Hepatocyte (in vitro differentiated cells): ENCODE measurements at places on chromosomes 1 and 21. TPM values are rescaled to one million over a fixed set of nuclear protein-coding genes. Genes with fewer than 3 reads are reported as not detected.

The TRPM2 gene
- 0.25 TPM in 1 of 2 replicates, not detected in the other for polyA plus RNA-seq

The TLCD4 gene
- 9.7 and 12.2 TPM in 2 replicates for polyA plus RNA-seq

The FRRS1 gene
- polyA plus RNA-seq, result 1.0 and 1.5 TPM in 2 replicates

The AMPD1 gene
- polyA plus RNA-seq, result not detected in 2 replicates

The USP33 gene
- polyA plus RNA-seq, result 36.3 and 37.2 TPM in 2 replicates

The DNAJC28 gene
- polyA plus RNA-seq, result 1.2 and 2.0 TPM in 2 replicates

The CD1E gene
- polyA plus RNA-seq, result not detected in 2 replicates

The LEFTY1 gene
- 3.9 and 4.5 TPM in 2 replicates for polyA plus RNA-seq

The AKT3 gene
- polyA plus RNA-seq, result 2.7 and 3.5 TPM in 2 replicates

The GSTM5 gene
- 1.2 and 1.6 TPM in 2 replicates for polyA plus RNA-seq

The AVPR1B gene
- polyA plus RNA-seq, result not detected in 2 replicates

The DONSON gene
- polyA plus RNA-seq, result 17.1 and 23.2 TPM in 2 replicates

GRCh38 chr1:224632921-224633321 is 16.8 kb downstream of the CNIH3 start:
- DNase-seq, result no peak

DNA sequence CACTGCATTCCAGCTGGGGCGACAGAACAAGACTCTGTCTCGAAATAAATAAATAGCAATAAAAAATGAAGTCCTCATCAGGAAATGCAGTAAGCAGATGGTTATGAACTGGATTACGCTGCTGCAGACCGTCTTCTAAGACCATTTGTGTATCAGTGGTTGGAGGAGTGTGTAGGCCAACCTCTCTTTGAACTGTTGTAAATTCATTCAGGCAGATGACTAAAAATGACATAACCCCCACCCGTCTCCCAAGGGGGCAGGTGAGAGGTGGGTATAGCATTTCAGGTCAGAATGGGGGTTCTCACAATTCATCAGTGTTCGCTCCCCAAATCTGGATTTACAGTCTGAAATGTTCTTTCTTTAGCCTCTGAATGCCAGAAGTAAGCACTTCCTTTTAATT is 177.3 kb downstream of the KIF26B start:
- no peak for DNase-seq

DNA sequence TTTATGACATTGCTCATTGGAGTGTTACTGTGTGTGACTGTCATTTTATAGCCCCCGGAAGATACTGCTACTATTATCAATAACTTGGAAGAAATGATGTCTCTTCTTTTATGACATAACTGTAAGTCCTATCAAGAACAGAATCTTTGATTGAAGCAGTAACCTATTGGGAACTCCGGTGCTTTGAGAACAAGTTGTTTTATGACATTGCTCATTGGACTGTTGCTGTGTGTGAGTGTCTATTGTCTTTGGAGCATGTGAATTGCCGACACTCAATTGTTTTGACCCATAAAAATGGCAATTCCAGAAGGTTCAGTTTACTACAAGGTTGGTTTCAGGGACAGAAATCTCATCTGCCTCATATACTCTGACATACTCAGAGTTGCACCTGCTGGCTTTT is 8.0 kb downstream of the KCNK1 start:
- DNase-seq, result no peak

- peak; percentile 69 for DNase-seq
These were observed 48.4 kb downstream of the CAPZB start for GRCh38 chr1:19436716-19437476.

DNA sequence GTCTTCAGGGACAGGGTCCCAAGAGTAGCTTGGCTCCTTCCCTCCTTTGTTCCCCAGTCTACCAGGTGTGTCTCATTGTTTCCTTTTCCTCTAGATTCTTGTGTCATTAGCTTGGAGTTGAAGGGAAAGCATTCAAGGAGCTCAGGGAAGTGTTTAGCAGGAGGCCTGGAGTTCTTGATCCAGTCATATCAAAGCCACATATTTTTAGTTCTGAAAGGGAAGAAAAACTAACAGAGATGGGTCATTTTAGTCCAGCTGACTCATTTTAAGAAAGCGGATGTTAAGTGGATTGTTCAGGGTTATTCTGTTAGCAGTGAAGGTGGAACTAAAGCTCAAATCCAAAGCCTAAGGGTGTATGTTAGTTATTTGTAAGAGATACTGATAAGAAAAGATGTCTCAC is 721 bp downstream of the C1orf54 start:
- no peak for DNase-seq

DNA sequence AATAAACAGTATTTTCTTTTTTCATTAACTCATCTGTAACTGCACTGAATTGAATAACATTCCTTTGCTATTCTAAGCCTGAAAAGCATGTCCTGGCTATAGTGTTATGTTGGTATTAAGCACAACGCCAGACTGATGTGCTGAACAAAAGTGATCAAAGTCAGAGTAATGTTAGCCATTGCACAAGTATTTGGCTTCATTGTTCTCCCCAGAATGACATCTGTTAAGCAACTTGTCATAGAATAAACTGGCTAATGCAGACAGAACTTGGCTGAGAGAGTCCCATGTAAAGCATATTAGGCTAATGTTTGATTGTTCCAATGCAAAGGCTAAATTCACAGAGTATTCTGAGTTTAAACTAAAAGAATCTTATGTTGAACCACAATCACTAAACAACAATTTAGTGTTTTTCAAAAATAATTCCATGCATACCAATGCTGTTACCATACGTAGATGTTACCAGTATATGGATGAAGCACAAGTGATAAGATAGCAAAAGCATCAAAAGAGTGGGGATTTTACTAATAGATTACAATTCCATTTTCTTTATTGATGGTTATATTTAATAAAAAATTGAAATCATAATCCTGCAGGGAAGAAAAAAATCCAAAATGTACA is 235.3 kb upstream of the DMRTA2 start:
- DNase-seq, result no peak

- DNase-seq, result no peak
These were observed 29.9 kb upstream of the LYPLAL1 start for GRCh38 chr1:219143735-219144134.

GRCh38 chr1:230381049-230381467 is 45.1 kb downstream of the PGBD5 start:
- DNase-seq, result no peak

- DNase-seq, result no peak
These were observed 36.0 kb downstream of the EIF2B3 start for GRCh38 chr1:44950434-44950833.

DNA sequence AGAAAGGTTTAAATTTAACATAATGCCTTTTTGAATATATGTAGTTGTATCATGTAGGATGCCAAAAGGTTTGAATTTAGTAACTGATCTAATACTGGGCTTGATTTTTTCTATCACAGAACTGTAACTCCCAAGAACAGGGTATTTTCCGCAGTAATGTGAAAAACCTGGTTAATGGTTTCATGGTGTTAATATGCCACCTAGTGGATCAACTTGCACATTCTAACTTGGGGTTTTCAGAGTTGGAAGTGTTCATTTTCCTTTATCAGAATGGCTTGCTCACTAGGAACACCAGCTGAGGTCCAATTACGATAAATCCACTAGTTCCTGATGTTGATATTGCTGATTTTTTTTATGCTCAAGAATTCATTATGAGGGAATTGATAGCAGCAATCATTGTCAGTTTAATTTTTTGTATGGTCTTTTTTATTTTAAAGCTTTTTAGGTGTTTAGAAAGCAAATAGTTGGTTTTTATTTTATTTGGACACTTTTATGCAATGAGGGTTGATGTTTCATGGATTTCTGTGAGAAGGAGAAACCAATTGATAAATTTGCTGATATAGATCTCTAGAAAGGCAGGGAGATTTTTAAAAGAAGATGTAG is 157.2 kb downstream of the PLA2G4A start:
- peak; percentile 67 for DNase-seq

DNA sequence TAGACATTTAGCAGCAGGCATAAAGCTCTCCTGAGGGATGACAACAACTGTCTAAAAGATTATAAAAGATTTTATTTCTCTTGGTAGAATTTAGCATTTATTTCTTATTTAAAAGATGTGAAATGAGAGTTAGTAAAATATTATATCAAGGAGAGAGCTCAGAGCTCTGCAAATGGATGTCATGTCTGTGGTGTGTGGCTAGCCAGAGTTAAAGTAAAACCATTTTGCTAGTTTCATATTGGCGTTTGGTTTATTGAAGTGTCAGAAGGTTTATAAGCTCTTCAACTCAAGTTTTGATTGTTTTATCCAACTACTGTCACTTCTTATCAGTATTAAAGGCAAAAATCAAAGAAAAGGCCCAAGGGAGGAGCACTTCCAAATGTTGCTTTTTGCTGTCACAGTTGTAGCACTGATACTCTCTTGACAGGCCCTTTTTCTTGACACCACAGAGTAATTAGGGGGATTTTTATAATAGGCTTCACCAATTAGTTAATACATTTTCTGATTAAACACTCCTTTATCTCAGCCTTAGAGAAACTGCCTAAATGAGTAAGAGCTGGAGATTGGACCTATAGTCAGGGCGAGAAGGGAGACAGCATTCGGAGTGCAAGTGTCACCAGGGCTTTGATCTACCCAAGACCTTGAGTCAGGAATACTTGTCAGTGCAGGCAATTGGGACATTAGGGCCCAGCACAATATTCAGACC is 233.9 kb downstream of the PTBP2 start:
- no peak for DNase-seq

DNA sequence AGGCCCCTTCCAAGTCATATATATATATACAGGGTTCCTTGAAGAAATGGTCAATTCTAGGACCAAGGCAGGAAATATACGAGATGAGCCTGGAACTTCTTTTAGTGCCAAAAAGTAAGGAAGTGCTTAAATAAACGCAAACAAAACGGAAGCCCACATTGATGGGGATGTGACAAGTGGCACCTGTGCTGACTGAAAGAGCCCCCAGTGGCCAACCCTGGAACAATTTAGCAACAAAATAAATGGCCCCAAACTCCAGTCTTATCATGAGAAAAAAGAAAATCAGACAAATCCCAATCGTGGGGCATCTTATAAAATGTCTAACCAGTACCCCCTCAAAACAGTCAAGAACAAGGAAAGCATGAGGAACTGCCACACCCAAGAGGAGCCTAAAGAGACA is 17.7 kb downstream of the PLA2G5 start:
- DNase-seq, result no peak

DNA sequence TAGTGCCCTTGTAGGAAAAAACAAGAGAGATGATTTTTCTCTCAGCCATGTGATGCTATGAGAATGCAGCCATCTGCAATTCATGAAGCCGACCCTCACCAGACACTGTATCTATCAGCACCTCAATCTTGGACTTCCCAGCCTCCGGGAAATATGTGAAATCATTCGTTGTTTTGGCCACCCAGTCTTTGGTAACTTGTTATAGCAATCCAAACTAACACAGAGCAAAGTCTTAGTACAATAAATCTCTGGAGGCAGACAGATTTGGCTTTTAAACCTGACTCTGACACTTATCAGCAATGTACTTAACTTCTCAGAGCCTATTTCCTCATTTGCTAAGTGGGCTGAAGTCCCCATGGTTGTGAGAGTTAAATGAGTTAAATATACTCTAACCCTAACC is 5.1 kb upstream of the MED18 start:
- DNase-seq, result no peak

DNA sequence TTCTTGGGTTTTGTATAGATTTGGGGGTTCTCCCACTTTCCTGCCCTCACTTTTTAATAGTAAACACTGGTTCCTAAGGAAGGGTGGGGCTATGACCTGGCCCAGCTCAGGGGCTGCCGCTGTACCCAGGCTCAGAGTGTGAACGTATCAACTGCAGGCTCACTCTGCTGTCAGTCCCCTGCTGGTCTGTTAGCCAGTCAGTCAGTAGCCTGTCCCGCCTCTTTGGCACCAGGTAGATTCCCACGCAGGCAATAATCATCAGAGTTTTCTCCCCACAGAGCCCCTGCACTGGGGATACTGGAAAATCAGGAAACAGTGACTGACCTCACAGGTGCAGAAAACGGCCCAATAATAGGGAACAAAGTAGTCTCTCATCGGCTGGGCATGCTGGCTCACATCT is 15.0 kb upstream of the ALPL start:
- no peak for DNase-seq

DNA sequence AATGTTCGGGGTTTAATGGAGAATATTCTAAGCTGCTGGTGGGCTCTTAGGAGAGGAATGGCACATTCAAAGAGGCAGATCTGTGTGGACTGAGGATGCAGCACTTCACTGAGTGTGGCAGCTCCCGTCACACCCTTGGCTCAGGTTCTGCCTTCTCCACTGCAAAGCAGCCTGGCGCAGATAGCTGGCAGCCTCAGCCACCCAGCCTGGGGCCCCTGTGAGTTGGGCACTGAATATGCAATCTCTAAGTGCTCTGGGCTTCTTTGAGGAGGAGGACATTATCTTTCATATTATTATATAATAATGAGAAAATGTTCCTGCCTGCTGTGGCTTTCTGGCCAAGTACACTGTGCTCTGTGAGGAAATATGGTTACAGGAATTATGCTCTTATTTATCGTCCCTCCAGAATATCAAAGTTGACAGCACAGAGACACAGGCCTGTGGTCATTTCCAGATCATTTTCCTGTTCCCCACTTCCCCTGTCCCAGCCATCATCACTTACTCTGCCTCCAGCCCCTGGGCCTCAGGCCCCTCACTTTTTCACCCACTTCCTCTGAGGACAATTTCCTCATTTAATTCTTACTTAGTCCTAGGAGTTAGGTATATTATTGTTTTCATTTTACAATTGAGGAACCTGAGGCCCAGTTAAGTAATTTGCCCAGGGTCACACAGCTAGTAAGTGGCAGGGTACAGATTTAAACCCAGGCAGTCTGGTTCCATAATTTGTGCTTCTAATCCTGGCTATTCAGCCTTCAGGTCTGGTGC is 53.6 kb downstream of the MAB21L3 start:
- no peak for DNase-seq

GRCh38 chr1:223765719-223766340 is 53.5 kb downstream of the CAPN2 start:
- no peak for DNase-seq

DNA sequence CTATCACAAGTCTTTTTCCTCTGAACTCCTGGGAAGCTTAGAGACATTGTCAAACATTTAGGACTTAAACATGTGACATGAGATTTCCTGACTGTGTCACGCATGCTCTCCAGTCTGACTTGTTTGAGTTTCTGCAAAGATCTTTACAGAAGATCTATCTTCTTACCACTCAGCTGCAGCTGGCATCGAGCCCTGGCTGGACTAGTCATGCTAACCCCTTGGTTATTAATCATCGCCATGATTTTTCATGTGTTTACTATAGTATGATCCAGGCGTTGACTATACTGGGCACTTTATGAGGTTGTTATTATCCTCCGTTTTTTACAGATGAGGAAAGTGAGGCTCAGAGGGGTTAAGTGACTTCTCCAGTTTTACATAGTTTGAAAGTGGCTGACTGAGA is 18.1 kb upstream of the IRF2BP2 start:
- DNase-seq, result no peak

- no peak for DNase-seq
These were observed 47.4 kb upstream of the DOCK7 start for GRCh38 chr1:62735491-62736171.

GRCh38 chr1:26597629-26598039 is 68.1 kb downstream of the RPS6KA1 start:
- DNase-seq, result peak; percentile 51

DNA sequence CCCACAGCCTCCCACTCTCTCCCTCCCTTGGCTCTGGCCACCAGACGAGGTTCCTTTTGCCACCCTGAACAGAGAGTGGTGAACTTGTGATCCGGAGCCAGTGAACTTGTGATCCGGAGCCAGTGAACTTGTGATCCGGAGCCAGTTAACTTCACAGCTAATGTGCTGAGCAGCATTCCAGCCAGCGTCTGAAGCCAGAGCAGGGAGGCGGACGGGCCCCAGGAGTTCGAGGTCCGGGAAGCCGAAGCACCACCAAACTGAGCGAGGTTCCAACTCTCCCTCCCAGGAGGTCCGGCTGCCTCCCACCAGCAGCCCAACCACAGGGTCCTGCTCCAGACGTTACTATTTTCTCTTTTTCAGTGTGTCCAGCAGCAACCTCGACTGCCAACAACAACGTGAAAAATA is 85.8 kb downstream of the SYF2 start:
- no peak for DNase-seq

- DNase-seq, result no peak
These were observed 809 bp upstream of the ZNF669 start for GRCh38 chr1:247104965-247105364.
